Activated CD8-positive, alpha-beta T cell treated with anti-CD3 and anti-CD28 coated beads for 36 hours (primary cell): ENCODE measurements at places on chromosomes 11 and 22.

DNA sequence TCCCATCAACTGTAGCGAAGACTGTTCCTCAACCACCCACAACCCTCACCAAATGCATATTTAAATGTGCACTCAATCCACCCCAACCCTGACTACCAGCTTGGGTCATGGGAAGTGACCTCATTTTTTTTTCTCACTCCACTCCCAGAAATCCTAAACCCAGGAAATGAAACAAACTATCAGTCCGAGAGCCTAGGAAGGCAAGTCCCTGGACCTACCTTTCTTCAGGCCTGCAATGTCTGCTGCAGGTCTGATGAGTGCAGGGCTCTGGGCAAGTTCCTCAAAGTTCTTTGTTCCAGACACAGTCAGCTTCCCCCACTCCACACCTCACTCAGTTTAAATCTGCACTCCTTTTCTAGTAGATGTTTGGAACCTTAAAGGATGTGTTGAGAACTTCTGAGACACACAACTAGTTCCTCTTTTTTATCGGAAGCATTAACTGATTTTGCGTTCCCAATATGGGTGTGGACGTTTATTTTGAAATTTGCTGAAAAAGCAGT, at the start of gene MS4A4E:
MS4A4E (minus strand) TSS at position 398 of the 500 bp plus-strand sequence. CDS start 13,082 bp downstream, outside the sequence.
- no peak for DNase-seq

DNA sequence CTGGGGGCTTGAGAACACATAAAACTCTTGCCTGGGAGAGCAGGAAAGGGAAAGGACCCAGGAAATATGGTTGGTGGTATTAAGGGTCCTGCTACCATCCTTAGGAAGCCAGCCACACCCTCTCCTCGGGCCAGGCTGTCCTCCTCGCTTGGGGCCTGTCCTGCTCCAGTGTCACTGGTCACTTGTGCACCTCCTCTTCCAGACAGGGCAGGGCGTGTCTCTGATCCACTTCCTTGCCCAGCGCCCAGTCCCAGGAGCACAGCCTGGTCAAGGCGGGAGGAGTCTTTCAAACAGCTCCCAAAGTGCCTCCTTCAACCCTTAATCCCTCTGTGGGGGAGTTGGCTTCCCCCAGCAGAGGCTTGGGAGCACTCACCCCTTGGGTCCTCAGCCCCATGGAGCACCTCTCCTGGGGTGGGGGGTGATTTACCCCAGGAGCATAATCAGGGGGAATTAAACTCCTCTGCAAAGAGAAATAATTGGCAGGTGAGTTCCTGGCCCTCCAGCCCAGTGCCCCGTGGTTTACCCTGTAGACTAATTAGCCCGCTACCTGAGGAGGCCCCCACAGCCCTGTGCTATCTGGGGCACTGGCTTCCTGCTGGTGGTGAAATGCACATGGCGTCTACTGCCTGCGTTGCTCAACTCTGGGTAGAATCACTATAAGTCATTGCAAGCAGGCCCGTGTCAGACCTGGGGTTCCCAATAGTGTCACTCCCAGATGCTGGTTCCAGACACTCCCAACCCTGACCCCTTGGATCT, 8.0 kb downstream of the TMPRSS6 start:
- DNase-seq, result peak; percentile 23

DNA sequence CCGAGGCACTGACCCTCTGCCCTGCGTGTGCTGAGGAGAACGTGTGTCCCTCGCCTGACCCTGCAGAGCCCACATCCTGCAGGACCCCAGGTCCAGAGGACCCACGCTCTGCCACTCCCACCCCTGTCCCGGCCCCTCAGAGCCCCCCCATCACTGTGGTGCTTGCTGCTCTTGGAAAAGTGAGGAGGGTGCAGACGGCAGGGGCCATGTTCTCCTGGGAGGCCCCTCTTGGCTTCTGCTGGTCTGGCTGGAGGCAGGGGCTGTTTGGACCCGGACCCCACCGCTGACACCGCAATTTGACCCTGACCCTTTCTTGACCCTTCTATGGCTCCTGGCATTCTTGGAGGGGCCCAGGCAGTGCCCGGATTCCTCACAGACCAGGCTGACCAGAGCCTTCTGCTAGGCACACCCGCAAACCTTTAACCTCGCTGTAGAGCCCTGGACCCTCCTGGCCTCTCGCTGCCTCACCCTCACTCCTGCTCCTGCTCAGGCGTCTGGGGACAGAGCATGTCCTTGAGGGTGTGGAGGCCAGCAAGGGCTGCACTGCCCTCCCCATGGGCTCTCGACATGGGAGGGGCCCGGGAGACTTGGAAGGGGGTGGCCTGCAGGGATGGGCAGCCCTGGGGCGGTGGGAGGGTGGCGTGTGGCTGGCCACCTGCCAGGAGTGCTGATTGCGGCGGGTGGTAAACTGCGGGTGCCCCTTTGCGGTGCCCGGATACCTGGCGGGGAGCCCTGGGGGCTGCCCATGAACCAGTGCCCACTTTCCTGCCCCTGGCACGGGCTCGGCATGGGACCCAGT, 37.0 kb upstream of the MUC5AC start:
- no peak for DNase-seq

DNA sequence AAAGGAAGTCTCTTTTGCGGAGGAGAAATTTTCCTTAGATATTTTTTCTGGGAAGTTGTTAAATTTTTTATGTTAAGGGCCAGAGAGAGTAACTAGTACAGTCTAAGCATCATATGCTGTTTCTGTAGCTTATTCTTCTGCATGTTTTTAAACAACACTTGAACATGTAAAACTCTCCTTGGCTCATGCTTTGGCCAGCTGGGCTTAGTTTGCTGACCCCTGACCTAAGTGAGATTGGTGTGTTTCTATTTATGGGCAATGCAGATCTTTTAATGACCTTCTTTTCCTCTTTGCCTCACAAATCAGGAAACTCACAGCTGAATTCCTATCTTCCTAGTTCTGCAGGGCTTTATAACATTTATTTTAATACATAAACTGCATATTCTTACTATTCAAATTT, 942.5 kb downstream of the OPCML start:
- no peak for DNase-seq

GRCh38 chr11:108966978-108967377, 302.1 kb downstream of the DDX10 start:
- DNase-seq, result no peak

DNA sequence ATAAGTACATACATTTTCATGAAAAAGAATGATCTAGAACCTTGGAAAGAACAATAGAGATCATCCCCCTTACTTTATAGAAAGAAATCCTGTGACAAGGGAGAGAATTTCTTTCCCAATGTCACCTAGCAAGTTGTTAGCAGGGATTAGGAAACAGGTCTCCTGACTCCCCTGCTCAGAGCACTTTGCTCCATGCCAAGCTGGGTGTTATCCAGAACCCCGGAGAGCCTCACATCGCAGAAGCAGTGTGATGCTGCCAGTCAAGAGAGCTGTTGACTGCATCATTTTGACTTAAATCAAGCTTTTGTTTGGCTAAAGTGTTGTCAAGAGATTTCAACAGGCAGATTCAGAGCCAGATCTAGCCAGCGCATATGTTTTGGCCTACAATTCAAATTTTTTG, 3.6 kb upstream of the RRAS2 start:
- DNase-seq, result no peak

GRCh38 chr11:1824221-1825038, 10.4 kb upstream of the SYT8 start:
- DNase-seq, result no peak

GRCh38 chr22:35978201-35978600, 50.4 kb downstream of the RBFOX2 start:
- DNase-seq, result no peak

- DNase-seq, result no peak
These were observed 4.4 kb downstream of the ASCL2 start for GRCh38 chr11:2265854-2266585.

DNA sequence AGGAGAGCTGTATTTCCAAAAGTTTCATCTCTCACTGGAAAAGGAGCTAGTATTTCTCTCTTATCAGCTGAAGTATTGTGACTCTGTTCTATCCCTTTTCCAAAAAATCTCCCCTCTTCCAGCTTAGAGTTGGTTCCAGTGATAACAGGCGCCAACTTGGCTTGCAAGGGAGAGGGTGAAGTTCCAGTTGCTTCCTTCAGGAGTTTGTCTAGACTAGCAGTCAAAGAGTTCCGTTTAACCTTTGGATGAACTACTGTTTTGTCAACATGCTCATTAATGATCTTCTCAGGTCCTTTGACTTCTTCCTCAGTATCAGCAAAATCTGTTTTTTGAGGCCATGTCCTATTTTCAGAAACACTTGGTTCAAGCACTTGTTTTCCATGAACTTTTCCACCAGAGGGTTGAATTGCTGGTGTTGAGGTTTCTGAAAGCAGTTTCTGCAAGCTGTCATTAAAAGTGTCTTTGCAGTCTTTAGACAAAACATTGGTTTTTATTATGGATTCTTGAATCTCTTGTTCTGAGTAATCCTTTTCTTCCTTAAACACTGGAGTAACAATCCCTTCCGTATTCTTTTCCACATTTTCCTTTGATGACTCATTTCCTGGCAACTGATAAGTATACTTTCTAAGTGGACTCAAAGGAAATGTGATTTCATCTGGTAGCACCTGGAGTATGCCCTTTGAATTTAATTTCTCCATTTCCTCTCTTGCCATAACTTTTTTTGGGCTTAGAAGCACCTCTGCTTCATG, 39.7 kb upstream of the CCDC89 start:
- DNase-seq, result no peak

- DNase-seq, result no peak
These were observed 634.3 kb downstream of the OPCML start for GRCh38 chr11:132898021-132898420.

- no peak for DNase-seq
These were observed 14.4 kb upstream of the ST3GAL4 start for GRCh38 chr11:126340960-126341606.

GRCh38 chr11:61278001-61278470, 17.1 kb downstream of the VWCE start:
- no peak for DNase-seq

GRCh38 chr11:9901943-9902342, 238.1 kb downstream of the SWAP70 start:
- no peak for DNase-seq
